SK-N-MC (cell line): ENCODE measurements at places on chromosomes 12 and 14.

GRCh38 chr14:89428546-89429198 is 11.6 kb upstream of the FOXN3 start:
- no peak for DNase-seq

DNA sequence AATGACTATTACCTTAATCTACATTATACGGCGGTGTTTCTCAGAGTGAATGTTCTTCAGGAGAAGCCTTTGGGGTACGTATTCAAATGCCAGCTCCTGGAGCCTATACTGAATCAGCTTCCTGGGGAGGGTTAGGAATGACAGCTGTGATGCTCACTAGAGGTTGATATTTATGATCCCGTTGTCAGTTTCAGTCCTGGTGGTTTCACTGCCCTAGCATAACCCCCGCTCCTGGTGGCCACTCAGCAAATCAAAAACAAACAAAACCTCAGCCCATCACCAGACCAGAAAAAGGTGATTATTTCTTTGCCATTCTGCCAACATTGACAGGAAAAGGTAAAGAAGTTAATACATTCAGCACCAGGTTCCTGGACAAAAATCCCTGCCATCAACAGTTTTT is 136.5 kb upstream of the CRY1 start:
- DNase-seq: no peak

DNA sequence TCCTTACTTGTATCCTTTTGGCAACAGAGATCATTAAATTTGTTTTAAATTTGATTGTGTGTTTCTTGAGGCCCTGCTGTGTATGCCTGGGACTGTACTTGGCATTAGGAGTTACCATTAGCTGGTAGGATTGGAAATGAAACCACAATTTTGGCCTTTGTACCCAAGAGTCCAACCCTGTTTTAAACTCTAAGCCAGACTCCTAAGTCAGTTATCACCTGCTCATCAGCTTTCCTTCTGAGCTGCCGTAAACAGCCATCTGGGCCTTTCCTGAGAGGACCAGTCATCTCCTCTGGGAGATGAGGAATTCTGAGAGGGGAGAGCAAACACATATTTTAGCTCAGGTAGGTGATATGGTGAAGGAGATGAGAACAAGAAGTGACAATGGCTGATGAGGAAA is 74.3 kb upstream of the SRSF5 start:
- DNase-seq: no peak

GRCh38 chr12:57835366-57836288 is 10.9 kb downstream of the CTDSP2 start:
- DNase-seq: no peak

- no peak for DNase-seq
Measured at GRCh38 chr14:34081576-34082136, 130.8 kb upstream of the EGLN3 start.
